ENCODE measurements at places on chromosomes 13 and 19.
A peak's percentile ranks its signal among the peaks of the same experiment; 100 is the strongest.

GRCh38 chr13:22874839-22875238, 305.9 kb upstream of the SGCG start:
- H3K27me3 ChIP-seq = no peaks in the 10 kb centered on the region
- no peaks in the 10 kb centered on the region for H3K36me3 ChIP-seq
- DNase-seq = no peak
- H3K4me3 ChIP-seq = no peak overlapping the region

DNA sequence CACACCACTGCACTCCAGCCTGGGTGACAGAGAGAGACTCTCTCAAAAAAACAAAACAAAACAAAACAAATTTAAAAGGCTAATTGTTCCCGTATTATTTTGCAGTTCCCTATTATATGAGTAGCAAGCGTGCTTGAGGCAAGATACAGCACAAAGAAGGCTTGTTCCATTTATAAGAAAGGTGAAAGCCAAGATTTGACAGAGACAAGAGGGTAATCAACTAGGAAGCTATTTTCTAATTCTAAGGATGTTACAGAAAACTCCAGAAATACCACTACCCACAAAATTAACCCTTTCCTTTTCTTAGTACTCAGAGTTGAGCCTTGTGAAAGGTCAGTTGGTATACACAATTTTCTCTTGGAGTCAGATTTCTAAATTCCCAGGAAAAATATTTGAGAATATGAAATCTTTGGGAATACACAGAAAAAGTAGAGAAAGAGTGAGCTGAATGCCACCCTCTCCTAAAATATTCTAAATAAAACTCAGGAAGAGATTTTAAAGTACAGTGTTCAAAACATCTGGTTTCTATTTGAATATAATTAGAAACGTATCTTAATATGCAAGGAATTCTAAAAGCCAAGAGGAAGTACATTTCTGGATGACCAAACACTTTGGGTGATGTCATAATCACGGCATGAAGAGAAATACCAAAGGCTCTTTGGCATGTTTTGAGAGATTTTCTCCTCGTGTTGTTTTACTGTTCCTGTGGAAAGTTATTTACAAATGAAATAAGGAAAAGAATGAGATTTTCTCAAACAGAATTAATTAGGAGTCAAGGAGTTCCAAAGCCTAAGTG, 63.0 kb upstream of the FLT1 start:
- H3K27ac ChIP-seq = peak overlapping the region; percentile 51
- H3K36me3 ChIP-seq = no peaks in the 10 kb centered on the region
- no peak overlapping the region for H3K4me3 ChIP-seq

DNA sequence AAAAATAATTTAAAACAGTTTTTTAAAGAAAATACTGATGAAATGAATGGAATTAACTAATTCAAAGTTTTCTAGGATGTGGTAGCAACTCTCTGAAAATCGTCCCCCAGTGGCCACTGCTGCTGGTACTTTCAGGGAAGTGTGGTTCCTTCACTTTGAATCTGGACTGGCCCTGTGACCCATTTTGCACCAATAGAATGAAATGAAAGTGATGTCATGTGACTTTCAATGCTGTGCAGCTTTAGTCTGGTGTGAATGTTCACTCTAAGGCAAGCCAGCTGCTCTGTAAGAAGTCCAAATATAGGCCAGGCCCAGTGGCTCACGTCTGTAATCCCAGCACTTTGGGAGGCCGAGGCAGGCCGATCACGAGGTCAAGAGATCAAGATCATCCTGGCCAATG, 26.4 kb upstream of the HNRNPA1L2 start:
- no peaks in the 10 kb centered on the region for H3K36me3 ChIP-seq
- no peaks in the 10 kb centered on the region for H3K27me3 ChIP-seq
- H3K4me1 ChIP-seq = peaks cover 11% of the 10 kb centered on the region
- no peak for DNase-seq
- no peak overlapping the region for H3K4me3 ChIP-seq

DNA sequence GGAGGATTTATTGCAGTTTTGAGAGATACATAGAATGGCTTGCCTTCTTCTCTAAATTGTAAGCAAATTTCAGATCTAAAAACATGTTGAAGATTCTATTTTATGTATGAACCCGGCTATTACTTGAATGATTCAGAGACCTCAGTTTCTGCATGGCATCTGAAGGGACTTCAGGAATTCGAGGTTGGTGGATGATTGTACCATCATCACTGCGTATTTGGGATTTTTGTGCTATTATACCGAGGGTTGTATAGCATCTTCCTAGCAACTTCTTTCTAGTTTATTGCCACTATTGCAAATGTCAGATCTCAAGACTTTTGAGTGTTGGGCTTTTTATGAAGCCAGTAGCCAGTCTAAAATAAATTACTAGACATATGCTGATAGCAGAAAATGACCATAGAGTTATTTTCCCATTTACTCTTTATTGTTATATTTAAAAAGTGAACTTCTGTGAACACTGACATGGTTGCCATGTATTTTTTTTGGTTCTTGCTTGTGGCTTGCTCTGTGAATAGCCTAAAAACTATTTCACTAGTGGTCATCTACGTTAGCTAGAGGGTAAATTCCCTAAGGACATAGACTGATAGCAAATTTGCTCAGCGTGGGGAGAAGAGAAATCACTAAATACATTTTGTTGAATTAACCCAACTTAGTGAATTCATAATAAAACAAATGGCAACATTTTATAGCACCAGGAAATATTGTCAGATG, 70.6 kb upstream of the KLF12 start:
- H3K4me3 ChIP-seq = no peak overlapping the region
- no peaks in the 10 kb centered on the region for H3K4me1 ChIP-seq
- H3K27me3 ChIP-seq = no peaks in the 10 kb centered on the region
- H3K36me3 ChIP-seq = no peaks in the 10 kb centered on the region

DNA sequence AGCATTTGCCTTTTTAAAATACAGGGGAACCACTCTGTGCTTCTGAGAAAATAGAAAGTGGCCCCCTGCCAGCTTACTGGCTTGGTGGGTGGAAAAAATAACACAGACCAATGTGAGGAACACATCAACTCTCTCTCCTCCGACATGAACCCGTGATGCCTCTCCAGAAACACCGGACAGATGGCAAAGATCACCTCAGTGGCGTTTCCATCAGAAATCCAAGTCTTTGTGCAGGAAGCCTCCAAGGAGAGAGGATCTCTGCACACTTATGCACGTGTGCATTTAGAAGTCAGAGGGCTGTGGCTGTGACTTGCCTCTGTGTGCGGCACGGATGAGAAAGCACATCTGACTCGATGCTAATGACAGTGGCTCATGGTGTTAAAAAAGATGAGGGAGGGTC, 112.3 kb upstream of the KLF12 start:
- H3K36me3 ChIP-seq = no peaks in the 10 kb centered on the region
- H3K27ac ChIP-seq = no peak overlapping the region
- H3K4me3 ChIP-seq = peak overlapping the region; percentile 17
- DNase-seq = peak; percentile 63
- no peaks in the 10 kb centered on the region for H3K4me1 ChIP-seq

All from right atrium auricular region (tissue), 2 donors.